ENCODE measurements at places on chromosomes 7 and 10.

DNA sequence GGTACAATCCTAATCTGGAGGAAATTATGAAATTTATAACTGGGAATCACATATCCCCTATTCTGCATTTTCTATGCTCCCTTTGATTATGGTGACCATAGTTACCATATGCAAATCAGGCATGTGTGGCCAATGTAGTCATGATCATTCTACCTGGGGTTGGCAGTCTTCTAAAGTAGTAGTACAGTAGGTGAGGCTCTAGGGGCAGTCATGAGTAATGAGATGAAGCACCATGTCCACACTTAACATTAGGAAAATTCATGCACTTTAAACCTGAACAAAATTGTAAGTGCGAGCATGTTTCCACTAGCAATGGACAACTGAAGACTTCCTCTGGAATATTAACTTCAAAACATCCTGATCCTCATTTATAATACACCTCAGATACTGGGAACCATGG, 545.9 kb downstream of the SUGCT start:
- DNase-seq = no peak

GRCh38 chr7:17710312-17710711, 230.0 kb downstream of the SNX13 start:
- DNase-seq = no peak

DNA sequence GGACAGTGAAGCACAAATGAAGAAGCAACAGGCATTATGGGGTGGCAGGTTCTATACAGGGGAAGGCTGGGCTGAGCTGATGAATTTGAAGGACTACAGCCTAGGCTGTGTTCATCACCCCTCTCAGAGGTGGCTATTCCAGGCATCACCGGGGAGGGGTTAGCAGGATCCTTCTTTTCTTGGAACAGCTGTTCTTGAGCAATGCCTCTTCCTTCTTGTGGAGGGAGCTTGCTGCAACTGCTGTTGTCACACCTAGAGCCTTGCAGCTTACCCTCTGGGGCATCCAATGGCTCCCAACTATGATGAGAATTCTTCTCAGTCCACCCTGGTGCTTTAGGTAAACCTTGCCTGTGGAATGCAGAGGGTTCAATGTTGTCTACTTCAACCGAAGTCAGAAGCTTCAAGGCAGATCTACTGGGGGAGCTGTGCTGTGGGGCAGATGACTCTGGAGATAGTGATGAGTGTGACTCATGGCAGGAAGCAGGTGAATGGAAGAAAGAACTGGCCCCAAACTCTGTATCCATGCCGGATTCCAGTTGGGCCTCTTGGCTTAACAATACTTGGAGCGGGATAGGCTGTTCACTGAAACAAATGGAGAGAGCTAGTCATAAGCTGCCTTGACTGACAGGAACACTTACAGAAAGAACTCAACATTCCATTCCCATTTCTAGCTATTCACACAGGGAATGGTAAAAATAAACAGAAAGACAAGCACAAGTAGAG, 21.5 kb upstream of the PPP3CB start:
- DNase-seq = no peak

DNA sequence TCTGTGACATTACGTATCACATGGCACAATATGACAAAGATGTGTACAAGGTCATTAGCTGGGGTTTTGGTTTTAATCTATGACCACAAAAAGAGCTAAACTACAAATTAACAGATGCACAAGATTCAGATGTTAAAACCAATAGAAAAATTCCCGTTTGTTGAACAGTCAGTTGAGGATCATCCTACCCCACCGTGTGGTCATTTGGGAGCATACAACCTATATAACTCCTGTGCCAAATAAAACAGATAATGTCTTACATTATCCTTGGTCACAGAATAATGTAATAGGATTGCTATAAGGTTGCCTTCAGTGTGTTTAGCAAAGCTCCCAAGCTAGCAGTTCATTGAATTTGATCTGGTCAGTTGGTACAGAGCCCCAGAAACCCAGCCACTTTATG, 28.2 kb downstream of the ASNS start:
- no peak for DNase-seq

DNA sequence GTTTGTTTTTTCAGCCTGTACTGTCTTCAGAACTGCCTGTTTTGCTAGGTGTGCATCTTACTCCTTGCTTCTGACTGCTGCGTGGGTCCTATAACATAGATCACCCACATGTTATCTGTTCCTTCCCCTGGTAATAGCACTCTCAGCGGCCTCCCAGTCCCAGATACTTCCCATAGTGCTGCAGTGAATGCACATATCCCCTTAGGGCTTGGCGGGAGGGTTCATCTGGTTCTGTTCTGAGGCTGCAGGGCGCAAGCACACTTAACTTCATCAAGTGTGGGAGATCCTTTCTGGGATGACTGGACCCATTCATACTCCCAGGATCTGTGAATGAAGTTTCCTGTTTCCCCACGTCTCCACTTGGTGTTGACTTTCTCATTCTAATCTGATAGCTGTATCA, 90.7 kb downstream of the CELF2 start:
- no peak for DNase-seq

DNA sequence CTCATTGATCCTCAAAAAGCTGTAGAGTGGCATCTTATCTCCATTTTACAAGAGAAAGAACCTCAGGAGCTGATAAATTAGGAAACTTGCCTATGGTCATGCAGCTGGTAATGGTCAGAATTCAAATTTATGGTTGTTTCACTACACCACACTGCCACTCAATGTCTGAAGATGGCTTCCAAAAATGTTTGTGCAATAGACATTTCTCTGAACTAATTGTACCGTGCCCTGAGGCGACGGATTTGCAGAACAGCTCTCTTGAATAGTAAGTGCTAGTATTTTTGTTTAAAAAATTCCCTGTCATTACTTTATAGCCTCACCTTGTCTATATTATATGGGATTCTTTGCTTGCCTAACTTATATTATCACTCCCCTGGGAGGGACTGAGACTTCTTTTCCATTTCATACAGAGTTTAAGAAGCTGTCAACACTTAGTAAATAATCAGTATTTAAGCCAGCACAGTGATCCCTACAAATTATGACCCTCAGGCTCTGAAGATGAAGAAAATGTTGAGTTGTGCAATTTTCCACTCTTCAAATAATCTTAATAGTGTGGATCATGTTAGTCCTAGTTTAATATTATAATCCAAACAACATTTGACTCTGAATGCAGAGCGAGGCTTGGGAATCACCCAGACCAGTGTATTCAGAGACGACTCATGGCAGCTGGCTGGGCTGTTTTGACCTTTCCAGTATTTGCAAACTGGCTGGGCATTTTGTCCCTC, 346.6 kb downstream of the PTEN start:
- peak; percentile 74 for DNase-seq

DNA sequence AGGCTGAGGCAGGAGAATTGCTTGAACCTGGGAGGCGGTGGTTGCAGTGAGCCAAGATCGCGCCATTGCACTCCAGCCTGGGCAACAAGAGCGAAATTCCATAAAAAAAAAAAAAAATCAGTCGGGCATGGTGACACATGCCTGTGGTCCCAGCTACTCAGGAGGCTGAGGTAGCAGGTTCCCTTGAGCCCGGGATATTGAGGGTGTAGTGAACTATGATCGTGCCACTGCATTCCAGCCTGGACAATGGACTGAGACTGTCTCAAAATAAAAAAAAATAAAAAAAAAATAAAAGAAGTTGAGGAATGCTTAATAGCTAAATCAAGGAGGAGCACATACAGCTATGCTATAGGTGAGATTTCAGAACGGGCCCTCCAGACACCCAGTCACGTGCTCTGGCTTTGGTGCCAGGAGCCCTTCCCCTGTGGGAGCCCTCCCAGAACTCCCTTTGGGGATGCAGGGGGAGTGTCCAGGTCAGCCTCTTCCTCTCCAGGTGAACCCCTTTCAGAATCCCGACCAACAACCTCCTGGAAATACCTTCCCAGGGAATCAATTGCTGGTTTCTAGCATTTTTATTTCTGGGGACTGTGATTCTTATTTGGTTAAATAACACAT, 42.9 kb upstream of the CTBP2 start:
- no peak for DNase-seq

DNA sequence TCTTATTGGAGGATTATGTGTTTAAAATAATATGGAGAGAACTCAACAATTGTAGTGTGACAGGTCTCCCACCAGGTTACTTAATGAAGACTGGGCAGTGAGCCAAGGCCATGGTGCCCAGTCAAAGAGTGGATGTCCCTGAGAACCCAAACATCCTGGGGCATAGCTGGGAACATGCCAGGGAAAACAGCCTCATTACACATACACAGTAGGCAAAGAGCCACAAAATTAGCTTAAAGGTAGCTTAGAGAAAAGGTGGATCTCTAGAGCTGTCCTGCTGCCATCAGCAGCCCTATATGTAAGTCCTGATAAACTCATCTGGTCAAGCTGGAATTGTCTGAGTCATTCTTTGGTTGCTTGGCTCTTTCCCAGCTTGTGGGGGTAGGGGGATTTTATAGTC, 287.8 kb downstream of the PHF14 start:
- no peak for DNase-seq

- no peak for DNase-seq
Measured at GRCh38 chr7:17005271-17005670, 123.5 kb upstream of the AGR3 start.

- DNase-seq = no peak
Measured at GRCh38 chr10:44238212-44238611, 146.7 kb downstream of the CXCL12 start.

DNA sequence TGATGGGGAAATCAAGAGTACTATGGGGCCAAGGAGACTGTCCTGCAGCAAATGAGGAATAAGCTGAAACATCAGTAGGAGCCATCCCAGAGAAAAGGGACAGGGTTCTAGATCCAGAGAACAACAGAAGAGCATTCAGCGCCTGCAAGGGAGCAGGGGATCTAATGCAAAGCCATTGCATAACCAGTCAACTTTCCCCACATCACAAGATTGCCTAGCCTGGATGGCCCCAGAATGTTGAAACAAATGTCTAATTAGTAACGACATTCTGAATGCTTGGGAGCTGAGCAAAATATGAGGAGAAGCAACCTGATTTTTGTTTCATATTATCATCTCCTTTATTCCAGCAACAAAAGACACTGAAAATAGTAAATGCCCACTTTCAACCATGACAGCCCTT, 2.7 kb upstream of the MPP7 start:
- DNase-seq = no peak

DNA sequence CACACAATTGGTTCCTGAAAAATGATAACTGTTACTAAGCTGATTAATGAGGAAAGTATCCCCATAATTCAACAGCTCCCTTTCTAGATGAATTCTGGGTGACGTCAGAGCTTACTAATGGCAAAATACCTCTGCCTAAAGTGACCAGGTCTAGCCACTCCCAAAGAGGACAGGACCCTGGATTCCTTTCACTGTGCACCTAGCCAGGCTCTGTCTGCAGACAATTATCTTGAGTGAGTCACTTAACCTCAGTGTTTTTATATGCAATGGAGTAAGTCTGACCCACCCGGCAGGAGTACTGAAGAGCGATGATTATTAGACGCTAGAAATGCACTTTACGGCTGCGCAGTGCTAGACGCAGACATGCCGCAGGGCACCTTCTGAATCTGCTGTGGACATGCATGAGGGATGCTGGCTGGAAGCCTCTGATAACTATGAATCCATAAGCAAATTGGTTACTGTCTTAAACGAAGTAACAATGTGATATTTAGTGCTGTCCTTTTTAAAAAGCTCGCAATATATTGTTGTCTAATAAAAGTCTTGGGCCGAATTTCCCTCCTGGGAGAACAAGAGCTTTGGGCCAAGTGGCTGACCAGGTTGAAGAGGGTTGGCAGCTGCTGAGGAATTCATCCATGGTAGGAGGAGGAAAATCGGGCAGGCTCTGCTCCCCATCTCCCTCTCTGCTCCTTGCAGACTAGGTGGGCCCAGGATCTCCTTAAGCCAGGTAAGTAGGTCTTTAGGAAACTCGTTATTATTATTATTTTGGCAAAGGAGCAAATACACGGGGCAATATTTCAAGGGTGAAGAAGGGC, 4.6 kb upstream of the INPP5A start:
- DNase-seq = no peak

DNA sequence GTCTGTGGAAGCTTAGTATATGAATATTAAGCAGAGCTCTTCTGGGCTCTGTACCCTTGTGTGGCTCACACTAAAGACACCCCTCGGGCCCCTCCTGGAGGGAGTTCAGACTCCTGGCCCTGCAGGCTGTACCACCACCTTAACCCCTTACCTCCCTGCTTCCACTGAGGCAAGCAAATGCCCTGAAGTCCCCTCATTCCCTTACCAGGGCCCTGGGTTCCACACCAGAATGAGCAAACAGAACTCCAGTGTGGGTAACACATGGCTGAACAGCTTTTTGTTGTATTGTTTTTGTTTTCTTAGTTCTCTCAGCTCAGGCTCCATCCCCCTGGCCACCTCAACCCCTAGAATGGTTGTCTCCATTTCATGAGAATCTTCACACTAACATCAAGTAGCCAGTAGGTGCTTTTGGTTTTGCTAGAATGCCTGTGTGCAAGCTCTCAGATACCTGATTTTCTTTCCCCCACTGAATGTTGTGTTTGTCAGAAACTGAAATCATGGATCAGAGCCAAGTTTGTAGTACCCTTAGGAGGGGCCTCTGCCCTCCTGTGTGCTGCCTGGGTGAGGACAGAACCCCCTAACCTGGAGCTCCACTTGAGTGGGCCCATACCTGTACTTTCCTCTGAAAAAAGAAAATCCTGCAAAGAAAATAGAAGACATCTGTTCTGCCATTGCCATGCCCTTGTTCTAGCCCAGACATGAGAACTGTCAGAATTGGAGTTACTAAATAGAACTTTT, 2.8 kb upstream of the WAPL start:
- DNase-seq = no peak

DNA sequence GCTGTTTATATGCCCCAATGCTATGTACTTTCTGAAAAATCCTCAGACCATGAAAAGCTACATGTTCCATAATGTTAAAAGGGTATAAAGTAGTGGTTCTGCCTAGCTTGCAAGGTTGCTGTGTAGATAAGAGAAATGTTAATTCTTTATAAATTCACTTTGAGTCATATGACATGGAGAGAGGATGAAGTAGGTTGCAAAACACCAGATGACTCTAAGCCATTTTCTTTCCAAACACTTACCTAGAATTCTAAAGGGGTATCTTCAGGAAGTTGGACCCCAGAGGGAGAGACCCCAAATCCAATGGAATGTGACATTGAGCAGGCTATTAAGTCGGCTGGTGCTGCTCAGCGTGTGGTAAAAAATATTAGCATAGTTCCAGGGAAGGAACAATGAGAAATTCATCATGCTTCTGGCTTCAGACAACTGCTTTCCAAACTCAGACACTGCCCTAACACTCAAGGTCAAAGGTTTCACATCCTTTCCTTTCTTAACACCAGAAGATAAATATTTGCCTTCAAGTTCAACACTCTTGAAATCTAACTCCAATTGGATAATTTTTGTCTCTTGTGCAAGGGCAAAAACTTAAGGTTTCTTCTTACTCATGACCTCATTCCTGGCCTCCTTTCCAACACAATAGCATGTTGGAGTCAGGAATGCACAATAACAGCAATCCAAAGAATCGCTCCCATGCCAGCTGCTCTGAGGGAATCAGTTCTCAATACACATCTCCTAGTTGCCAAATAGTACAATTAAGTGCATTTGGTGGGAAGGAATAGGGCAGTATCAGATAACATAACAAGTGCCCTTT, 100.7 kb upstream of the AFAP1L2 start:
- DNase-seq = peak; percentile 95

- DNase-seq = no peak
Measured at GRCh38 chr10:51588984-51589383, 110.4 kb downstream of the CSTF2T start.

- DNase-seq = no peak
Measured at GRCh38 chr7:71239586-71240268, 107.8 kb downstream of the GALNT17 start.

Measured in AG09319 (cell line).